Amygdala (tissue), 56 donors: ENCODE measurements at places on chromosomes 7 and 10.
A peak's percentile ranks its signal among the peaks of the same experiment; 100 is the strongest.

DNA sequence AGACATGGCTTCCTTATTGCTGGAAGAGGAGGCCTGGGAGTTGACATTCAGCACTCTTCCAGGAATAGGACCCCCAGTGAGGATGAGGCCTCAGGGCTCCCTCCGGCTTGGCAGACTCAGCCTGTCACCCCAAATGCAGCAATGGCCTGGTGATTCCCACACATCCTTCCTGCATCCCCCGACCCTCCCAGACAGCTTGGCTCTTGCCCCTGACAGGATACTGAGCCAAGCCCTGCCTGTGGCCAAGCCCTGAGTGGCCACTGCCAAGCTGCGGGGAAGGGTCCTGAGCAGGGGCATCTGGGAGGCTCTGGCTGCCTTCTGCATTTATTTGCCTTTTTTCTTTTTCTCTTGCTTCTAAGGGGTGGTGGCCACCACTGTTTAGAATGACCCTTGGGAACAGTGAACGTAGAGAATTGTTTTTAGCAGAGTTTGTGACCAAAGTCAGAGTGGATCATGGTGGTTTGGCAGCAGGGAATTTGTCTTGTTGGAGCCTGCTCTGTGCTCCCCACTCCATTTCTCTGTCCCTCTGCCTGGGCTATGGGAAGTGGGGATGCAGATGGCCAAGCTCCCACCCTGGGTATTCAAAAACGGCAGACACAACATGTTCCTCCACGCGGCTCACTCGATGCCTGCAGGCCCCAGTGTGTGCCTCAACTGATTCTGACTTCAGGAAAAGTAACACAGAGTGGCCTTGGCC is 4.3 kb downstream of the PGAM2 start:
- no peak for DNase-seq

GRCh38 chr7:106978425-106979420 is 65.8 kb upstream of the PRKAR2B start:
- DNase-seq = no peak

DNA sequence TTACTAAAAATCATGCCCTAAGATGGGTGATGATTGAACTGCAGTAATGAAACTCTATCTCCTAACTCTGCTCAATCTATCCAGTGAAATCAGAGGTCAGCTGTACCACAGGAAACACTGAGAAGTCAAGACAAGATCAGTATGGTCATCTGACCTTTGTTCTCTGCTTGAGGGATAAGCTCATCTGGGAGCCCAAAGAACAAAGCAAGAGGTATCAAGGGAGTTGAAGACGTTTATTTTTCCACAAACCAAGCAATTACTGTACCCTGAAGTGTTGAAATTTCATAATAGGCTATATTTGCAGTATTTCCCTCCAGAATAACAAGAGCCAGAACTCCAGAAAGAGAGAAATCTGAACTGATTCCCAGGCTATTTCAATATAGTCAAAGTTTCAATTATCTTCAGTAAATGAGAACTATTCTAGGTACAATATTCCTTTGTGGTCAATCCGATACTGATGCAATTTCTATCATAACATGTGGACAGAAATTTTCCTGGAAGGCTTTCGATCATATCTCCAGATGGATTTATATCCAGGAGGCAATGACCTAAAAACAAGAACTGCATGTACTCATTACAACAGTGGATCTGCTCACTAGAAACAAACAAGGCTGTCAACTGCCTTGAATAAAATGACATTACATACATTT is 345.3 kb downstream of the TNS3 start:
- DNase-seq = no peak

GRCh38 chr7:6430271-6430940 is 17.3 kb downstream of the DAGLB start:
- no peak for DNase-seq

GRCh38 chr7:30595436-30596013 is 847 bp downstream of the GARS1 start:
- DNase-seq = no peak

DNA sequence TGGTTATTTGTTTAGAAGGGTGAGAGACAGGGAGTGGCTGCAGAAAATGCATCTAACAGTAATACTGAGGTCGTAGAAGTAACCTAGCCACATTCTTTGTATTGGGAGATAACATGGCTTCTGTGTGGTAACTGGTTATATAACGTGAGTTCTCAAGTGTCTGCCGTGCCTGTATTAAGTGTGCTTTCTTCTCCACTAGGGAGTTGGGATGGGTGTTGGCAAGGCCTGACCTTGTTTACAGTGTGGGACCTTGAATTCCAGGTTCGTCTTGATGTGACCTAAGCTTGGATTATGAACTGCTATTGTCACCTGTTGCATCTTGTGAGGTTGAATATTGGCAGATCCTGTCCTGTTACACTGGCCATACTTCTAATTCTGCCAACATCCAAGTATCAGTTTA is 145.3 kb upstream of the NAMPT start:
- no peak for DNase-seq

GRCh38 chr7:115019882-115020605 is 98.2 kb downstream of the MDFIC start:
- no peak for DNase-seq

DNA sequence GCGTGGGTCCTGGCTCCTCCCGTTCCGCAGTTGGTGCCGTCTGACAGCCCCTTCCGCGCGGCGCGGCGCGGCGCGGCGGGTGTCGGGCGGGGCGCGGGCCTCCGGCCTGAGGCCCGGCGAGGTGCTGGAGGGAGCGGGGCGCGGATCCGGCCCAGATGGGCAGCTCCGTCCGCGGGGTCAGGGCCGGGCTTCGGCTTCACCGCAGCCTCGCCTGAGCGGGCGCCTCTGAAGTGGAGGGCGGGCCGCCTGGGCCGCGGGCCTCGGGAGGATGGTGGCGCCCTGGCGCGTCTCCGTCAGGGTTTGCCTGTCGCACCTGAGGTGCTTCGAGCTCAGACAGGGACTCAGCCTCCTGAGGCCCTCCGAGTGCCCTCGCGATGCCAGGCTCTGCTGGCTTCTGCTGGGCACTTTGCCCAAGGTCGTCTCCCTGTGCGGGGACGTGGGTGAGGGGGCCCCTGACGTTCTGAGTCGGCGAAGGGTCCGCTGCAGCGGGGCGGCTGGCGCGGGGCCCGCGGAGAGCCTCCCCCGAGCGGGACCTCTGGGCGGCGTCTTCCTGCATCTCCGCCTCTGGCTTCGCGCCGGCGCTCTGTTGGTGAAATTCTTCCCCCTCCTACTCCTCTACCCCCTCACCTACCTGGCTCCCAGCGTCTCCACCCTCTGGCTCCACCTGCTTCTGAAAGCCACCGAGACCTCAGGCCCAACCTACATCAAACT is 473 bp downstream of the ADCK2 start:
- peak; percentile 57 for DNase-seq

DNA sequence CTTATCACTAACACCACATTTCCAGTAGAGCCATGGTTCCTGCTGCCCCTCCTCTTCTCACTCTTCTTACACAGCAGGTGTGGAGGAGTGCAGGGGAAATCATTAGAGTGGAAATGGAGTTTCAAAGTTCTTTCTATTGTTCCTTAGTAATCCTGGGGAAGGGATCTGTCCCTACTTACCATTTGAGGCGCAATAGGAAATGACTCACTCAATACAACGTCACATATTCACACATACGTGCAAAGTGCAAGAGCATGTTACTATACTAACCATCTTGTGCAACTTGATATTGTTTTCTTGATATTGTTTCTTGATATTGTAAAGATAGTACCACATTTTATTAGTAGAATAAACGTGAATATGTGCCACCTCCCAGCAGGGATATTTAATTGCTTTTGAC is 1010.2 kb downstream of the DNAJB9 start:
- DNase-seq = no peak

DNA sequence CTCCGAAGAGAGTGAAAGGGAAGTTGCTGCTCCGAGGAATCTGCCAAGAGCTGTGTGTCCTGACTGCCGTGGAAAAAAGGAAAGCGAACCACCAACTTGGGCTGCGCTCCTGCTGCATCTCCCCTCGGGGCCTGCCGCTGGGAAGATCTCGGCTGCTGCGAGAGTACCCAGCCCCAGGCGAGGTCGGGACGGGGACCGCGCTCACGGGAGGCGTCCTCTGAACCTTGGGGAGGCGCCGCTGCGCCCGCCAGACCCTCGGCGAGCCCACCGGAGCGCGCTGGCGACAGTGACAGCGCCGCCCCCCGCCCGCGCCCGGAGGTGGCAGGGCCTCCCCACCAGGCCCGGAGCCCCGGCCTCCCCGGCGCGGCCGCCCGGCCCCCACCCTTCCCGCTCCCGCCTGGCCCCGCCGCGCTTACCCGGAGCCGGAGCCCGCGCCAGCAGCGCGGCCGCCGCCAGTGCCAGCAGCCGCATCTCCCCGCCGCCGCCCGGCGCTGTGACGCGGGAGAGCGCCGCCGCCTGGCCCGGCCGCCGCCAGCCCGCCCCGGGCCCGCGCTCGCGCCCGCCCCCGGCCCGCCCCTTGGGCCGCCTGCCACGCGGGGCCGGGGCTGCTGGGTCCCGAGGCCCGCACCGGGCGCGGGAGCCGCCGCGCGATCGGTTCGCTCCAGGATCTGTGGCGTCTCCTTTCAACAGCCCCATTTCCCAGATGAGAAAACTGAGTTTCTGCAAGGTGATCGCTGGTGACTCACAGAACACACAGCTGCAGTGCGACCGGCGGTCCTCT is at the start of gene VSTM4:
Gene VSTM4 (minus strand): TSS at position 508 of the 781 bp plus-strand sequence. CDS start 37 bp downstream, at position 471.
- peak; percentile 57 for DNase-seq

GRCh38 chr7:84247591-84247990 is 53.0 kb upstream of the SEMA3A start:
- DNase-seq = no peak

GRCh38 chr7:39317107-39317506 is 249.1 kb upstream of the YAE1 start:
- no peak for DNase-seq
